NCI-H446 (cell line): ENCODE measurements at places on chromosomes 5 and 9.

- DNase-seq = no peak
Observed at GRCh38 chr9:76607730-76608436, 148.9 kb downstream of the GCNT1 start.

DNA sequence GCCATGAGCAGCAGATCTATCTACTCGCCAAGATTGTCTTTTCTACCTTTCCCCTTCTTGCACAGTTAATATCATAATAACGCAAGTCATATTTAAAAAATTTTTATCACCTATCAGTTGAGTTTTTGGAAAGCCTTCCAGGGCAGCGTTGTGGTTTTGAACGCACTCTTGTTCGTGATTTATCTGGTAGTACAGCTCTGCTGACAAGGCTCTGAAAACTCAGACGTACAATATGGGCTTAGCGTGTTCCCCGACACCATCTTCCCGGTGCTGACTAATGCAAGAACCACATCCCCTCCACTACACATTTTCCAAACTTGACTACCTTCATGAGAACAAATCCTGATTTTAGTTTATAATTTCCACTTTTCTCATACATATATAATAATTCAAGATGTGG is 1.6 kb upstream of the NFIL3 start:
- DNase-seq = no peak

DNA sequence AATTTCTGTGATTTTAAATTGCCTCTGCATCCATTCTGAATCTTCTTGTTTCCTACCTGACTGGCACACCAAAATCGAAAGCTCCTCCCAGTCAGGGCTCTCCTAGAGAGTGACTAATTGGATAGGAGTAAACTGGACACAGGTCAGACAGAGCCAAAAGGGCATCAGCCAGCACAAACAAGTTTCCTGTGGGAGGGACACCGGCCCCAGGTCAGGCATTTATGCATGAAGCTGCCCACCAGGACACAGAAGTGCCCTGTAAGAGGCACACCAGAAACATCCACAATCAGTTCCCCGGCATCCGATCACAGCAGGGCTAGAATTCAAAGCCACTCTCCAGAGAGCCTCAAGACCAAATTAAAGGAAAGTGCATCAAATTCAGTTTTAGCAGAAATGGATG is 78.4 kb downstream of the SFXN1 start:
- DNase-seq = no peak

DNA sequence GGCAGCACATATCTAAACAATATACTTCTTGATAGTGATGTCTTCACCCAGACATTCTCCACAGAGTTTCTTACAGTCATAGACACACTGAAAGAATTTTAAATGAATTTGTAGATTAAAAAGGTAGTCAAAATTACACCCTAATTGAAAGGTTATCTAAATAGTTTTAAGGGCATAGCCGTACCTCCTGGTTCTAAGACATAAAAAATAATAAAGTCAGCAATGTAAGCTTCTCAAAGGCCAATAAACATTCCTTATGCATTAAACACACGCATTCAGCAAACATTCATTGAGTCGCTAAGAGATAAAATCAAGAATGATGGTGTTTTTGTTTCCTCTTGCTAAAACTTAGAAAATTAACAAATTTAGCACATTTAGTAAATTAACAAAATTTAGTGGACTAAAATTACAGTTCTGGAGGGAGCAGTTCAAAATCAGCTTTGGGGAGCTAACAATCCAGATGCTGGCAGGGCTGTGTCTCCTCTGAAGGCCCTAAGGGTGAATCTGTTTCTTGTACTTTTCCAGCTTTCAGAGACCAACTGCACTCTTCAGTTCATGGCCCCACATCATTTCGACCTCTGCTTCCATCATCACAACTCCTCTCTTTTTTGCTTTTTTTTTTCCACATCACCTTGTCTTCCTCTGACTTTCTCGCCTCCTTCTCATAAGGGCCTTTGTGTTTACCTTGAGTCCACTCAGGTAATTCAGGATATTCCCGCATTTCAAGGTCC is 516.5 kb downstream of the DNAH5 start:
- DNase-seq = no peak

DNA sequence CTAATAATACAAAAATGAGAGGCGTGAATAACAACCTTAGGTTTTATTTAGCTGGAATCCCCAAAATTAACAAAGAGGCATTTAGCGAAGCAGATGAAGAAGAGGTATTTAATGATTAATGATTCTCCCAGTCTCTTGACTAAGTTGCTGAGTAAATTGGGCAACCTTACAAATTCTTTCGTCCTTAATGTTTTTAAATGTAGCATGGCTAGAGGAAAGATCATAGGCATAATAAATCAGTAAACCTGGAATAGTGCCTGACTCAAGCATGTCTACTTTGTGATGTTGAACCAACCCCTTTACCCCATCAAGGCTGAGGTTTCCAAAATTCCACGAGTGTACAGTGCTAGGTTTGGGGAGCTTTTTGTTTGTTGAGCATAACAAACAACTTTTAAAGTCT is 7.9 kb downstream of the BHMT start:
- no peak for DNase-seq

DNA sequence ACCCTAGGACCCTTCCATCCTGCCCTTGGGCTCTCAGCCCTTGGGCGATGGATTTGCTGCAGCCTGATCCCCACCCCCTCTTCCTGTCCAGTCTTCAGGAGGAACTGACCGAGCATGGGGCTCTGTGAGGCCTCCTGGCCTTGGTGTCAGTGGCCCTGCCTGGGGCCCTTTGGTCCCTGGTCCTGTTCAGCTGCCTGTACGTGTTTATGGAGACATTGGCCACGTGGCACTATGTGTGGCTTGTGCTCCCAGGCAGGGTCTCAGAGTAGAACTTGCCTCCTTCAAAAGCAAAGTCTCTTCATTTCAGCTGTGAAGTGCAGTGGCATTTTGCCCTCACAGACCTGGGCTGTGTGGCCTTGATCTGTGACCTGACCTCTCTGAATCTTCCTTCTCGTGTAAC is 11.1 kb downstream of the FCN2 start:
- no peak for DNase-seq

GRCh38 chr9:114029311-114030170 is 48.6 kb downstream of the AMBP start:
- DNase-seq = no peak

- no peak for DNase-seq
Observed at GRCh38 chr9:35105571-35106342, 2.8 kb upstream of the STOML2 start.

DNA sequence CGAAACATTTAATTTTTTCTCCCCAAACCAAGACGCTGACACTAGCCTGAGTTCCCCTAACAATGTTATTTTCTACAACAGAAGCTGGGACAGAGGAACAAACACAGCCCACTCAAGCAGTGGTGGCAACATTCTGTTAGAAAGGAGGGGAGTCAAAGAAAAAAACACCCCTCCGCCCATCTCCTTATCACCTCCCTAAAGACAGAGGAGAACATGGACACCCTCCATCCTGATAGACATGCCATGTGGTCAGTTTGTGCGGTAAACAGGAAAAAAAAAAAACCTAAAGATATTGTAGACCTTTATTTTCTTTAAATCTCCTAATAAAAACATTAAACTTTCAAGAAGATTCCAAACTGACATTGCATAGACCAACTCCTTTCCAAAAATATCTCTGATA is 2.9 kb upstream of the DPM2 start:
- DNase-seq = no peak

DNA sequence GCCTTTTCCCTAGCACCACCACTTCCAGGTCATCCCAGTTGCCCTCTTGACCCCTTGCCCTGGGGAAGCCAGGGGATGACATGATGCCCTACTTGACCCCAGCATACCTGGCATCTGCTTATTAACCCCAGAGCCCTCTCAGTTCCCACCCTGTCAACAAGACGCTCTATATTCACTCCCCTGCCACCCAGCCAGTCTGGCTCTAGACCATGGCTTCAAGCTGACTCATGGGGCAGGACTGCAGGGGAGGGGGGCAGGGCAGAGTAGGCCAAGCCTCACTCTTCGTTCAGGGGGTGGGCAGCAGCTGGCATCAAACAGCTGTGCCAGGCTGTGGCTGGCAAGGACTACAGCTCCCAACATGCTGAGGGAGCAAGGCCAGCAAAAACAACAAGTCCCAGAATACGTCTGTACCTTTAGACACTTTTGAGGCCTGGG is 5.3 kb downstream of the ATOSB start:
- DNase-seq = no peak

GRCh38 chr5:2011481-2012411 is 129.0 kb upstream of the IRX4 start:
- DNase-seq = no peak

DNA sequence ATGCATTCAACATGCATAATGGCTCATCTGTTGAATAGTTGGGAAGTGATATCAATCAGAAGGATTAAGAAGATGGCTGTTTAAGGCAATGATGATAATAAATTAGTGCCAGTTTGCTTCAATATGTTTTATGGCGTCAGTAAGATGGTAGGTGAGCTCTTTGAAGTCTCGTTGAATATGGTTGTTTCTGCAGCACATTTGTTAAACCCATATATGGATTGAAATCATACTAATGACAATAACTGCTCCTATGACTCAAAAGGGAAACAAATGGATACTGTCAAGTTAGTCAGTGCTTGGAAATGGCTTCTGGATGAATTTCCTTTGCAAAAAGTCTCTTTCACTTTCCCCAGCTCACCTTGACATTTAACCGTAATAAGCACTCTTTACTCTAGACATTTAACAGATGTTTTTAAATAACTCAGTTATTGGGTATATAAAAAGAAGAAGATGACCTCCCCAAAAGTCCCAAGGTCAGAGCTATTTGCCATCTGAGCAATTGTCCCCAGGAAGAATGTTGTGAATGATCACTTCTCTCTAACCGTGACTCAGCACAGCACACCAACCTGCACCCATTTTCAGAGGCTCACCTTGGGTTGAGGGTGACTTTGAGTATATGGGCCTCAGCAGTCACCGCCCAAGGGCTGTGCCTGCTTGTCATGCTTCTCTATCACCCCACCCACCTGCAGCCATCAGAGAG is 133.4 kb downstream of the GRIA1 start:
- no peak for DNase-seq

- DNase-seq = no peak
Observed at GRCh38 chr5:106094204-106094607, 1576.5 kb downstream of the EFNA5 start.
